ENCODE measurements at places on chromosomes 3 and 15. TPM values are rescaled to one million over a fixed set of nuclear protein-coding genes. Genes with fewer than 3 reads are reported as not detected.

SLC22A14 gene
- total RNA-seq, result 0.64 TPM

GNB4 gene
- total RNA-seq, result 10.9 TPM

MINAR1 gene
- 0.26 TPM for total RNA-seq

CCDC9B gene
- 12.1 TPM for total RNA-seq

CCDC80 gene
- total RNA-seq, result 8.2 TPM

CCR9 gene
- total RNA-seq, result not detected

CEMIP gene
- total RNA-seq, result 2.9 TPM

SLC51B gene
- not detected for total RNA-seq

ATP13A4 gene
- 4.2 TPM for total RNA-seq

ZBED2 gene
- 8.2 TPM for total RNA-seq

FILIP1L gene
- total RNA-seq, result 6.3 TPM

ZPLD1 gene
- total RNA-seq, result 2.6 TPM

TNFSF10 gene
- total RNA-seq, result 24.6 TPM

SNTN gene
- not detected for total RNA-seq

RPSA gene
- total RNA-seq, result 2,916 TPM

HEXA gene
- 32.3 TPM for total RNA-seq

CLDN16 gene
- 0.26 TPM for total RNA-seq

HIGD2B gene
- total RNA-seq, result not detected

C3orf22 gene
- not detected for total RNA-seq

TSC22D2 gene
- total RNA-seq, result 5.8 TPM

CFAP20DC gene
- total RNA-seq, result 6.8 TPM

GOLGA6L9 gene
- 7.9 TPM for total RNA-seq

FBXW12 gene
- not detected for total RNA-seq

LRRC31 gene
- total RNA-seq, result not detected

PDHB gene
- 37.5 TPM for total RNA-seq

ILDR1 gene
- total RNA-seq, result 1.6 TPM

AGBL1 gene
- not detected for total RNA-seq

NDN gene
- 10.9 TPM for total RNA-seq

PLA2G4E gene
- under 0.01 TPM for total RNA-seq

ATP13A5 gene
- not detected for total RNA-seq

CCDC54 gene
- not detected for total RNA-seq

SKOR1 gene
- total RNA-seq, result under 0.01 TPM

UBAP1L gene
- total RNA-seq, result 1.3 TPM

MKRN3 gene
- not detected for total RNA-seq

RTP4 gene
- 0.13 TPM for total RNA-seq

MRAS gene
- total RNA-seq, result 3.2 TPM

GUCA1C gene
- total RNA-seq, result not detected

TMEM207 gene
- not detected for total RNA-seq

P3H2 gene
- total RNA-seq, result 14.6 TPM

MED12L gene
- 0.13 TPM for total RNA-seq

FRMD5 gene
- 2.0 TPM for total RNA-seq

NANOGP8 gene
- not detected for total RNA-seq

KLHL40 gene
- not detected for total RNA-seq

C3orf52 gene
- 45.5 TPM for total RNA-seq

CCR2 gene
- total RNA-seq, result 0.13 TPM

SNX4 gene
- 21.9 TPM for total RNA-seq

DUOX1 gene
- 13.2 TPM for total RNA-seq

TBC1D2B gene
- total RNA-seq, result 15.4 TPM
